ENCODE measurements at places on chromosomes 7 and 10.

GRCh38 chr10:6603142-6604125 is 23.4 kb upstream of the PRKCQ start:
- DNase-seq: no peak

DNA sequence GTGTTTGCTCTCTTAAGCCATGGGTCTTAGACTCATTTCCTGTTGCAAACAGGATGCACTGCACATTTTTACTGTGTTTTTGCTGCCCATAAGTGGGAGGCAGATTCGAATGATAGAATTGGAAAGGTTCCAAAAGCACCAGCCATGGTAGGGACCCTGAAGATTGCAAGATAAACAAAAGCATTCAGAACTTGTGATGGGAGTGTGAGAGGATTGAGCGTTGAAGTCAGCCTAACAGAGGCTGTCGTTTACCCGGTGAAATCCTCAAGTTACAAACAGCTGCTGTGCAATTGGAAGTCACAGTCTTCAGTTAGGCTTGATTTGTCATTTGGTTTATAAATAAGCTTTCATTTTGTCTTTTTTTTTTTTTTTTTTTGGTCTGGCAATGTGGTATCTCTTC is 192.7 kb upstream of the MKI67 start:
- DNase-seq: no peak

- DNase-seq: no peak
Observed at GRCh38 chr10:114042895-114043531, 653 bp upstream of the ADRB1 start.

DNA sequence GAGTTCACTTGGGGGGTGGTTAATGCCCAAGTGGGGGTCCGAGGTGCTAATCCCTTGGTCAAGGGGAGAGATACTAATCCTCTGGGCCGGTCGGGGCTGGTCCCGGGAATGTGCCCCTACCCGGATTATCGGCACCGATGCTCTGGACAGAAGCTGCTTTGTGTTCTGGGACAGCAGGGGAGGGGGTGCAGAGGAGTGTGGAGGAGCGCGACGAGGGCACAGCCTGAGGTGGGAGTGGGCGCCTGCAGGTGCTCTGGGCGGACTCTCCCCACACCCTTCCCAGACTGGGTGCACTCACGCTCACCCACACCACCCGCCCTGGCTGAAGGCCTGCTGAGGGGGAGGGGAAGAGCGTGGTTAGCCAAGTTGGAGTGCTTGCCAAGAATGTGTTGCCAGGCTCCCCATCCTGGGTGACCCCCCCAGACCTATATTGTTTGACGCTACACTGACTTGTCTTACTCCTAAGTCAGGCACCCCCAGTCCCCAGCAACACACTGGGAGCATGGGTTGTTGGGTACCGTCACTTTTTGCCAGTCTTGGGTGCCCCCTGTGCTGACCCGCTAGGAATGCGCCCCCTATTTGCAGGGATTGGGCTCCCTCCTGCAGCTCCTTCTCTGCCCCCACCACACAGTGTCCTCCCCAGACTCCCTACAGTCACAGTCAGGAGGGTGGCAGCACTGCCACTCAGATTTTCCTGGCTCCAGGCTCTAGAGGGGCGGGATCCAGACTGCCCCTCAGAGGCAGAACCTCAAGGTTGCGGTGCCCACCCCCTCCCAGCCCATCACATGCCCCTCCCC is 1.2 kb downstream of the SLC4A2 start:
- no peak for DNase-seq

DNA sequence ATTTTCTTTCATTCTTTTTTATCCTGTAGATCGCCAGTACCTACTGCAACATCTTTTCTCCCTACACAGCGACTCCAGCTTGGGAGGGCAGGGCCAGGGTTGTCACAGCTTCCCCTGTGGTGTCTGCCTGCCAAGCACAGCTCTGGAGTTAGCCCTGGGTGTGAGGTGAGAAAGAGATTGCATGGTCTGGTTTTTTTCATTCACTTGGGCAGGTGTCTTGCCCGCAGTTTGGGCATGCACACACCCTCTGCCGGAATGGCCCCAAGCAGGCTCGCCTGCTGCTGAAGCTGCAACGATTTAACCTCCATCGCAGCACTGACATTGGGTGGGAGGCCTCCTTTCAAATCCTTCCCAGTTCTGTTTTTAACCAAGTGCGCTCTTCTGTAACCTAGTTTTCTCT is 132.8 kb downstream of the WNT2 start:
- DNase-seq: no peak

DNA sequence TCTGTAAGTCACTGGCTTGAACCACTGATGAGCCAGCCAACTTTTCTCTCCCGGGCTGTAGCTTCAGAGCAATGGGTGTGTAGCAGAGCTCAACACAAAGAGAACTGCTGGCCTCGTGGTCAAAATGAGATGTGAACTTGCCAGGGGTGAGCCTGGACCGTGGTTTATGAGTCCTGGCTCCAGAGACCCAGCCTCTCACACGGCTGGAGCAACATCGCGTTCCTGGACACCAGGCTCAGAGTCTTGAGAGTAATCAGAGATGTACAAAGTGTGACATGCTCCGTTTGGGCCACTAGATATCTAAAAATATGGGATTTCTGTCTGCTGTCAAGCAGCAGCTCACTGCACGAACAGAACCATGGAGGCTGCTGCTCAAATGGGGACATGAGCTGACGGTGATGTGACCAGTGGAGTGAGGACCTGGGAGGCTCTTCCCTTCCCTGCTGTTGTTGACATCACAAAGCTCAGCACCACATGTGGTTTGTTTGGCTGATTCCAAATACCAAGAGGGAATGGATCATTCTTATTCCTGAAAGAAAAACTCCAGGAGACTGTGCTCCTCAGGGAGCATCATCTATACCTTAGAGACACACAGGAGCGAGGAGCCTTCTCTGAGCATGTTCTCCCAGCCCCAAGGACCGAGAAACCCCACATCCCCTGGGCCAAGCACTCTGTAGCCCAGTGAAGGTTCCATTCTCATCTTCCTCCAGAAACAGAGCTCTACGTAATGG is 9.2 kb upstream of the SVIL start:
- no peak for DNase-seq

- DNase-seq: peak; percentile 18
Observed at GRCh38 chr10:43203448-43204041, 63.3 kb downstream of the RASGEF1A start.

GRCh38 chr7:94452239-94452638 is 57.4 kb upstream of the CASD1 start:
- no peak for DNase-seq

GRCh38 chr7:19239951-19240350 is 94.7 kb upstream of the FERD3L start:
- DNase-seq: no peak

- no peak for DNase-seq
Observed at GRCh38 chr7:146455091-146455655, 338.6 kb downstream of the CNTNAP2 start.

- DNase-seq: no peak
Observed at GRCh38 chr7:42181566-42181965, 55.4 kb downstream of the GLI3 start.

DNA sequence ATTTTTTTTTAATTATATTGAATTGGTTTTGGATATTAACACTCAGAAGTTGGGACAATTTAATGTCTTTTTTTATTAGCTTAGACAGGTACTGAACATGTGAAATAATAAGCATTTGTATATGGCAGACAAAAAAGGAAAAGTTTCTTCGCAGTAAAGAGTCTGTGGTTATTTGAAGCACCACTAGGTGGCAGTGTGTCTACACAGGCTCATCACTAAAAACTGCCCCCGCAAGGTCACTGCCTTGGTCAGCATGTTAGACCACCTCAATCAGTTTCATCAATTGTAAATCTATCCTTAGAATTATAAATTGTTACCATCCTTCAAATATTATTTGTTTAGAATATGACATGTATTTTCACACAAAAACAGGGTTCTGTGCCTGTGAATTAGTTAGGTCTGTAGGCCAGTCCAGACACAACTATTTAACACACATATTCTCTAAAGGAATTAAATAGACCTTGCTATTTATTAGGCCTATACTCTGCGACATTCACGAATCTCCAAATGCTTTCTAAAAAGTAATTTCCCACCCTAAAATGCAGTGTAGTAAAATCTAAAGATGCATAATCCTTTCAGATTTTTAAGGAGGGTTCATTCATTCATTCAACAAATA is 17.0 kb downstream of the PNLIPRP3 start:
- no peak for DNase-seq

DNA sequence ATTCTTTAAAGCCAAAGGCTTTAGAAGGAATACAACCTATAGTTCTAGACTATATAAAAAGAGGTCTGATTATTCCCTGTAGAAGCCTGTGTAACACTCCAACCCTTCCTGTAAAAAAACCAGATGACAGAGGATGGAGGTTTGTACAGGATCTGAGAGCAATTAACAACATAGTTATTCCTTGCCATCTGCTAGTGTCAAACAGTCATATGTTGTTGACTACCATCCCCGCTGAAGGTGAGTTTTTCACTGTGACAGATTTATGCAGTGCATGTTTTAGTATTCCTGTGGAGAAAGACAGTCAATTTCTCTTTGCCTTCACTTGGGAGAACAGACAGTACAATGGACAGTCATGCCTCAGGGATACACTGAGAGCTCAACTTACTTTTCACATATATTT is 19.0 kb upstream of the SLC26A4 start:
- no peak for DNase-seq

- DNase-seq: no peak
Observed at GRCh38 chr10:17904564-17904963, 47.2 kb upstream of the SLC39A12 start.

DNA sequence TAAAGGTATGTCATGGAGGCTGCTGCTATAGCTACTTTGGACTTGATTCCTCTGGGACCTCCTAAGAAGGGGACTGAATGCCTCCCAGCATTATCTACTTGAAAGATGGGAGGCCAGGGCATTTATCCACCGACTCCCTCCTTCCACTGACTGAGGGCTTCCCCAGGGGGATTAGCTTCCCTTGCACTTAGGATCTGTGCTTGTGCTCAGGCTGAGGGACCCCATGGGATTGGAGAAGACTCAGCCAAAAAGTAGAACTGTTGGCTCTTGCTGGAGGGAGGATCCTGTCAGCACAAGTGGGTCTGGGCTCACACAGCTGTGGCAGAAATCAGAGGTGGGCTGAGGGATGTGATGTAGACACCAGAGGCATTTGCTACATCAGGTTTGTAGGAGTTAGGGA is 81.5 kb upstream of the SYPL1 start:
- DNase-seq: no peak

- no peak for DNase-seq
Observed at GRCh38 chr7:137820677-137821420, 25.9 kb downstream of the DGKI start.

DNA sequence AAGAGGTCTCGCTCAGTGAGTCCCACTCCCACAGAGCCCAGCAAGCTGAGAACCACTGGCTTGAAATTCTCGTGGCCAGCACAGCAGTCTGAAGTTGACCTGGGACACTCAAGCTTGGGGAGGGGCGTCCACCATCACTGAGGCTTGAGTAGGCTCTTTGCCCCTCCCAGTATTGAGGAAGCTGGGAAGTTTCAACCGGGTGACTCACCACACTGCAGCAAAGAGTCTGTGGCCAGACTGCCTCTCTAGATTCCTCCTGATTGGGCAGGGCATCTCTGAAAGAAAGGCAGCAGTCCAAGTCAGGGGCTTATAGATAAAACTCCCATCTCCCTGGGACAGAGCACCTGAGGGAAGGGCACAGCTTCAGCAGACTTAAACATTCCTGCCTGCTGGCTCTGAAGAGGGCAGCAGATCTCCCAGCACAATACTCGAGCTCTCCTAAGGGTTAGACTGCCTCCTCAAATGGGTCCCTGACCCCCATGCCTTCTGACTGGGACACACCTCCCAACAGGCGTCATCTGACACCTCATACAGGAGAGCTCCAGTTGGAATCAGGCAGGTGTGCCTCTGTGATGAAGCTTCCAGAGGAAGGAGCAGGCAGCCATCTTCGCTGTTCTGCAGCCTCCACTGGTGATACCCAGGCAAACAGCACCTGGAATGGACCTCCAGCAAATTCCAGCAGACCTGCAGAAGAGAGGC is 970.9 kb upstream of the LRRN3 start:
- no peak for DNase-seq

DNA sequence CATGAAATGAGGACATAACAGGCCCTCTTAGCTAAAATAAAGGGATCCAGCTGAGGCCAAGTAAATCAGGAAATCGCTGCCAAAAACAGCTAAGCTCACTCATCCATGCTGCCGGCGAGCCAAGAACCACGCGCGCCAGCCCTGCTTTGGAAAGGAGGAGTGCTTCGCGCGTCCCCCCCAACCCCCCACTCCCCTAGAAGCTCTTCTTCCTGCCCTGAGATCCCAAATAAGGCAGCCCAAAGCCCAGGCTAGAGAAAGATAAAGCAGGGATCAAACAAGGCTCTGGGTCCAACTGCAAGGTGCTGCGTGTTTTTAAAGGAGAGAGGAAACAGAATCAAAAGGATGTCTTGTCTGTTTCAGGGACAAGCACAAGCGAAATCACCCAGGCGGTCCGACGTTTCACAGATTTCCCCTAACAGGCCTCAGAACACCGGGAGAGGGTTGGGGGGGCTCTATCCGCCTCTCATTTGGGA is 168.3 kb upstream of the AUTS2 start:
- DNase-seq: no peak

GRCh38 chr7:75546237-75547015 is 54.3 kb downstream of the SPDYE5 start:
- DNase-seq: no peak

DNA sequence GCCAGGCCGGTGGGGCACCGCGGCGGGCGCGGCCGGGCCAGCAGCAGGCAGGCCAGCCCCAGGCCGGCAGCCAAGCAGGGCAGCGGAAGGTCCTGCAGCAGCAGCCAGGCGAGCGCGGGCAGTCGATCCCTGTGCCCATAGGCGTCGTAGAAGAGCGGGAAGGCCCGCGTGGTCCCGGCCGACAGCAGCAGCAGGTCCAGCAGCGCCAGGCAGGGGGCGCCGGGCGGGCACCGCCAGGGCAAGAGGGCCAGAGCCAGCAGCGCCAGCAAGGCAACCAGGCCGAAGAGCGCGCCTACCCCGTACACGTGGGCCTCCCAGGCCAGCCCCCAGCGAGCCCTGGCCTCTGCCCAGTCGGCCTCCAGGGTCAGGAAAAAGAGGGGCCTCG is 8.4 kb upstream of the RBM28 start:
- DNase-seq: no peak

- DNase-seq: no peak
Observed at GRCh38 chr10:5860066-5860465, 29.6 kb downstream of the ANKRD16 start.

- no peak for DNase-seq
Observed at GRCh38 chr10:85407088-85407487, 959.5 kb downstream of the GRID1 start.

All from omental fat pad (tissue), 4 donors.